ENCODE measurements at places on chromosomes 7 and 10. TPM values are rescaled to one million over a fixed set of nuclear protein-coding genes. Genes with fewer than 3 reads are reported as not detected.

GRCh38 chr7:151129960-151130591 lies 37.4 kb downstream of the GBX1 start:
- no peak for DNase-seq

Gene HECW1
- polyA plus RNA-seq, result 7.9 TPM

- no peak for DNase-seq
Measured at GRCh38 chr10:6918305-6918704, 338.2 kb upstream of the PRKCQ start.

- no peak for DNase-seq
Measured at GRCh38 chr10:133259602-133259989, 17.1 kb downstream of the ADAM8 start.

Gene ANKRD7
- polyA plus RNA-seq, result 4.8 TPM

- DNase-seq, result no peak
Measured at GRCh38 chr10:67788028-67788886, 49.7 kb downstream of the DNAJC12 start.

Gene CHRM2
- polyA plus RNA-seq, result 3.2 TPM

DNA sequence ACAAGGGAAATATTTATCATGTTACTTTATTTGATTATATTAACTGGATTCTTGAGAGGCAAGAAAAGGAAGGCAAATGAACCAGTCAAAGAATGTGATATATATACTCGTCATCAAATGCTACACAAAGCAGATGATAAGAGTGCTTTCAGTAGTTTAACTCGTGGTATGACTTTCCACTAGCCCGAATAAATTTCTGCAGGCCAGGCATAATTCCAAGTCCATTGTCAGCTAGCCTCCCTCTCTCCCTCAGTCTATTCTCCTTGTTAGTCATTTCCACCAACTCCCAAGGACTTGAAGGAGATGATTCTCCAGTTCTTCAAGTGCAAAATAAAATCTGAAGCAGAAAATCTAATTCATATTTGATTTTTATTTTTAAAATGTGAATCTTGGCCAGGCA lies 190.5 kb downstream of the GLI3 start:
- DNase-seq, result no peak

Gene CALHM1
- 0.07 TPM for polyA plus RNA-seq

- no peak for DNase-seq
Measured at GRCh38 chr7:2295936-2296620, 18.2 kb downstream of the SNX8 start.

- no peak for DNase-seq
Measured at GRCh38 chr7:135653340-135654080, 8.8 kb upstream of the STMP1 start.

Measured in right renal cortex interstitium (tissue), 3 donors.